ENCODE measurements at places on chromosomes 12 and 14. TPM values are rescaled to one million over a fixed set of nuclear protein-coding genes. Genes with fewer than 3 reads are reported as not detected.

The RTL1 gene
- total RNA-seq, result under 0.01 TPM

The GALNT9 gene
- total RNA-seq, result not detected

The OVCH1 gene
- total RNA-seq, result not detected

The BDKRB2 gene
- total RNA-seq, result 2.5 TPM

The RASSF9 gene
- 1.3 TPM for total RNA-seq

The TPPP2 gene
- total RNA-seq, result not detected

The OR11H7 gene
- total RNA-seq, result not detected

The RIMBP2 gene
- 0.38 TPM for total RNA-seq

The CDKN3 gene
- total RNA-seq, result 6.5 TPM

The NKX2-8 gene
- total RNA-seq, result not detected

The SIX1 gene
- total RNA-seq, result 11.7 TPM

The ANKRD33 gene
- total RNA-seq, result not detected

The EFCAB11 gene
- 1.5 TPM for total RNA-seq

The TMEM260 gene
- 7.2 TPM for total RNA-seq

The WIF1 gene
- not detected for total RNA-seq

The LUM gene
- total RNA-seq, result 80.2 TPM

The VRTN gene
- not detected for total RNA-seq

The ENDOU gene
- total RNA-seq, result not detected

The KLRB1 gene
- total RNA-seq, result not detected

The IL23A gene
- 1.1 TPM for total RNA-seq

The PMEL gene
- total RNA-seq, result 6.6 TPM

The RFX4 gene
- not detected for total RNA-seq

The DTX1 gene
- total RNA-seq, result 0.16 TPM

The NEUROD4 gene
- not detected for total RNA-seq

The SLC25A21 gene
- total RNA-seq, result 3.4 TPM

The PZP gene
- total RNA-seq, result not detected
